Retina (tissue), 1 donor: ENCODE measurements at places on chromosomes 5 and 9.

DNA sequence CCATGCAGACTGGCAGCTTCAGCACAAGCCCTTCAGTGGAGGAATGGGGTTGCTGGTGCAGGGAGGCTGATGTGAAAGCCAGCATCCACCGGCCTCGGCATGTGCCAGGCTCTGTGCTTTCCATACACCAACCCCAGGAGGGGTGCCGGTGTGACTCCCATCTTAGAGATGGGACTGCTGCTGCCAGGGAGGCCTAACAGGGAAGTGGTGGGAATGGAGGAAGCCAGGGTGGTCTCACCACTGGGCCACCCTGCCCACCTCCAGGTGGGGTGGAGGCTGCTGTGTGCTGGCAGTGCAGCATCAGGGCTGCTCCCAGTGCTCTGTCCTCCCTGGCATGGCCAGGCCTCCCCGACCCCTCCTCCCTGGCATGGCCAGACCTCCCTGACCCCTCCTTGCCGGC lies 32.8 kb upstream of the PITX1 start:
- no peak for DNase-seq

DNA sequence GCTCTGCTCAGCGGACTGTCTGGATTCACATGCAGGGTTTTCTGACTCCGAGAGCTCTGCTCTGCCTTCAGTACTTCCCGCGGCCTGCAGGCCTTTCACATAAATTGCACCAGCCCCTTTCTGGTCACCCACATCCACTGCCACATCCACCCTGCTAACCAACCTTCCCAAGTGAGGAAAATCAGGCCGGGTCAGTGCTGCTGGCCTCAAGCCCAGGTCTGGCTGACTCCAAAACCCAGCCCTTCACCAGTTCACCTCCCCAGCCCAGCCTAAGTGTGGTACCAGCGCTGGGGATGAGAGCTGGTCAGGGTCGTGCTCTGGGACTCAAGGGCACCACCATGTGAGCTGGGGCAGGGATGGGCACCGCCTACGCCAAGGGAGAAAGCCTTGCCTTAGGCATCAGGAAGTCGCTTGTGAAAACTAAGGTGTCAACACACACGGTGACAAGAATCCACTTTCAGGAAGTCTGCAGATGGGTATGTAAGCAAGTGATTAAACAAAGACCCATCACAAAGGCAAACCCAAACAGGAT lies 12.3 kb downstream of the LMAN2 start:
- DNase-seq = no peak

DNA sequence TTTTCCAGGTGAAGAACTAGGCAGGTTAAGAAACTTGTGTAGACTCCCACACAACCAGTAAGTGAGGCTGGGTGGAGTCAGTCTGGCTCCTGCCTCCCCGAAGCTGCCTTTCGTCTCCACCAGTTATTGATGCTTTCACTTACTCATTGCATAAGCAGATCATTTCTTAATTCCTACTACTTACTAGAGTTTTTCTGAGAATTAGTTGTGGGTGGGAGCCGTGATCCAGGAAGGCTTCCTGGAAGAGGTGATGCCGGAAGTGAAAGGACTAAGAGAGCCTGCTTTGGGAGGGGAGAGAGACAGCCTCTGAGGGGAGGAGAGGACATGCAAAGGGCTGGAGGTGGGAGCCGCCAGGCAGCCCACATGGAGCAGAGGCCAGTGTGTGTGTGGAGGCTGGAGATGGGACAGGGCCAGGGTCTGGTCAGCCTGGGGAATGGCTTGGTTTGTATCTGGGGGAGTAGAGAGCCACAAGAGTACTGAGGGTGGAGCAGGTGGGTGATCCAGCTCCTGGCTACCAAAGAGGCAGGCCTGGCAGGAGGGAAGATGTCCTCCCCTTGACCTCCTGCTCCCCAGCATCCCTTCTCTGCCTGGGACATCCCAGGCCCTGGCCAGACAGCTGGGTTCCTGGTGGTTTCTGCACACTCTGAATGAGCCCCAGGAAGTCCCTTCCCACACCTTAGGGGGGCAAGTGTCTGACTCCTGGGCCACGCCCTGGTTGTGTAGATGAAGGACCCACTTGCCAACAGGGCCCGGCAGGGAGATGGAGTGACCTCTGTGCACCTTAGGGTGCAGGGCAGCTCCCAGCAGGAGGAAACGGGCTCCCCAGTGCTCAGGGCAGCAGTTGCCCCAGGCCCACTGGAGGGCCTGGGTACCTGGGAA lies 12.2 kb upstream of the CARD19 start:
- no peak for DNase-seq

GRCh38 chr5:90480699-90481098 lies 6.0 kb downstream of the POLR3G start:
- DNase-seq = no peak

GRCh38 chr5:108321341-108321740 lies 60.6 kb downstream of the FBXL17 start:
- no peak for DNase-seq

DNA sequence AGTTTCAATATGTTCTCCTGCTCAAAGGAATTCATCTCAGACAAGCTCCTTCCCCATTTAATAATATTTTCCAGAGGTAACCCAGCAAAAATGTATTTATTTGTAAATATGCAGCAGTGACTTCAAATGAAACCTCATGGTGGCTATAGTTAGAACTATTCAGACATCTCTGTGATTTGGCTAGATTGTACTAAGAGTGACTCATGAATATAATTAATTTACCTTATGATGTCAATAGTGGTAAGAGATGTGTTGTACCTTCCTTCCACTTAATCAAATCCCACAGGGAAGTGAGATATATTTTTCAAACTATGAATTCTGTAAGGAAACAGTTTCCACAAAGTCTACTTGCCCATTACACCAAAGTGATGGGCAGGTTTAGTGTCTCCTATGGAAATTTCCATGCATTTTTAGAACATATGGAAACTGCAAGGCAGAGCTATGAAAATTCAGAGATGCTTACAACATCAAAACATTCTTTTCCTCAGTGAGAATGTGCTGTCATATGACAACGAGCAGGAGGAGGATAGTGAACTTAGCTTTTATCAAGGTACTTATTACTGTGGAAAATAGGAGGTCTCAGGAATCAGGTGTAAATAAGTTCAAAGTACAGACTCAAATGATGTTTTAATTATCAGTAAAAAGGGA lies 34.0 kb upstream of the SPDL1 start:
- DNase-seq = no peak

DNA sequence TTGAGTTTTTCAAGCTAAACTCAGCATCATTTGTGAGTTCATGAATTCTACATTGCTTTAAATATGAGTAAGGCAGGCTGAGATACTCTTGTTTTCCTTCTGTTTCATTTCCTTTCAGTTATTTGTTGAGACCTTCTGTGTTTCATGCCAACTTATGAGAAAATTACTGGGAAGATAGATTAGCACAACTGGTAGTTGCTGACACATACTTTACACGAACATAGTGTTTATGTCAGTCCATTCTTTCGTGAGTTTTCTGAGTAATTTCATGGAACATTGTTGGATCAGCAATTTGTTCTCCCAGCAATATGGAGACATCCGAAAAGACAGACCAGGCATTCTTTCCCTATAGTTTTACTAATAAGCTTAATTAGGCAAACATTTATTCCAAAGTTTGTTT lies 102.0 kb upstream of the SMC5 start:
- DNase-seq = no peak

GRCh38 chr9:111297066-111297824 lies 32.8 kb downstream of the OR2K2 start:
- no peak for DNase-seq

- no peak for DNase-seq
Observed at GRCh38 chr5:72156946-72157624, 49.8 kb downstream of the MAP1B start.
